Stimulated activated CD8-positive, alpha-beta memory T cell treated with anti-CD3 and anti-CD28 coated beads, Interleukin-15, amount 100 ng/mL, for 24 hours (primary cell): ENCODE measurements at places on chromosomes 5 and 9.

GRCh38 chr5:143635146-143635752 is 176.7 kb upstream of the HMHB1 start:
- no peak for DNase-seq

DNA sequence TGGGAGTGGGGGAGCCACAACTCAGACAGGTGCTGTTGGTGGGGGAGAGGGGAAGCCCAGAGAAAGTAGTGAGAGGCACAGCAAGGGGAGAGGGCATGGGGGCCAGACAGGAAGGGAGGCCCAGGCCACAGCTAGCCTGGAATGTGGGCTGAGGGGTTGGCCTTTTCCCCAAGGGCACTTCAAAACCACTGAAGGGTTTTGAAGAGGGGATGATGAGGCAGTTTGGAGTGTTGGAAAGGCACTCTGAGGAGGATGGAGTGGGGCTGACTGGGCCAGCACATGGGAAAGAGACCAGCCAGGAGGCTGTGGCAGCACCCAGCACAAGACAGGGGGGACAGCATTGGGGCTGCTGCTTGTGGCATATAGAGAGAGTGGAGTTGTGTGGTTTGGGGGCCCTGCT is 3.8 kb downstream of the PSD2 start:
- no peak for DNase-seq

DNA sequence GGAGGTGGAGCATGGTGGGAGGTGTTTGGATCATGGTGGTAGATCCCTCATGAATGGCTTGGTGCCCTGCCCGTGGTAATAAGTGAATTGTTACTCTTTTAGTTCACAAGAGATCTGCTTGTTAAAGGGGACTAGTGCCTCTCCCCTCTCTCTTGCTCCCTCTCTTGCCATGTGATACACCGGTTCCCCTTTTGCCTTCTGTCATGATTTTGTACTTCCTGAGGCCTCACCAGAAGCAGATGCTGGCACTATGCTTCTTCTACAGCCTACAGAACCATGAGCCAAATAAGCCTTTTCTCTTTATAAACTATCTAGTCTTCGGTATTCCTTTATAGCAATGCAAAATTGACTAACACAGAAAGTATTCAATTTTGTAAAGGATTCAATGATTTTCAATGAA is 817.1 kb downstream of the TLR4 start:
- no peak for DNase-seq

DNA sequence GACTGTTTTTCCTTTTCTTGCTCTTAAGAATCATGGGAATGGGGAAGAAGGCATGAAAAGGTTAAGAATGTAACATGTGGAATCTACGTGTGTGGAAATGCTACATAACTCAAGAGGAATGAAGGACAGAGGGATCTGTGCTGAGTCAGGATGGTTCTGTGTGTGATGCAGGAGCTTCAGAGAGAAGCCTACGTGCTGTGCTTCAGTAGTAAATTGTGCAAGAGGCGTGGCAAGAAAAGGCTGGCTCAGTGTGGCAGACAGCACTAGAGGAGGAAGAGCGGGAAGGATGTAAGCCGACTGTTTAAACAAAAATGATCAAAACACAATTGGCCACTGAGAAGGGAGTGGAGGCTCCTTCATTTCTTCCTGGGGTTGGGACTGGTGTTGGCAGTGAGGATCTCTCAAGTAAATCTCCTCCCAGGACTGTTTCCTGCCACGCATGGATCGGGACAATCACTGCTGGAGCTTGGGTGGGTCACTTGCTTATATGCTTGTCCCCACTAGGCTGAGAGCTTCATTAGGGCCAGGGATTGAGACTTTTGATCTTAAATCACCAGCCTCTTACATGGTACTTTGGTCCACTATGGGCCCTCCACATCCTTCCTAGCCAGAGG is 59.4 kb upstream of the BASP1 start:
- DNase-seq: no peak

DNA sequence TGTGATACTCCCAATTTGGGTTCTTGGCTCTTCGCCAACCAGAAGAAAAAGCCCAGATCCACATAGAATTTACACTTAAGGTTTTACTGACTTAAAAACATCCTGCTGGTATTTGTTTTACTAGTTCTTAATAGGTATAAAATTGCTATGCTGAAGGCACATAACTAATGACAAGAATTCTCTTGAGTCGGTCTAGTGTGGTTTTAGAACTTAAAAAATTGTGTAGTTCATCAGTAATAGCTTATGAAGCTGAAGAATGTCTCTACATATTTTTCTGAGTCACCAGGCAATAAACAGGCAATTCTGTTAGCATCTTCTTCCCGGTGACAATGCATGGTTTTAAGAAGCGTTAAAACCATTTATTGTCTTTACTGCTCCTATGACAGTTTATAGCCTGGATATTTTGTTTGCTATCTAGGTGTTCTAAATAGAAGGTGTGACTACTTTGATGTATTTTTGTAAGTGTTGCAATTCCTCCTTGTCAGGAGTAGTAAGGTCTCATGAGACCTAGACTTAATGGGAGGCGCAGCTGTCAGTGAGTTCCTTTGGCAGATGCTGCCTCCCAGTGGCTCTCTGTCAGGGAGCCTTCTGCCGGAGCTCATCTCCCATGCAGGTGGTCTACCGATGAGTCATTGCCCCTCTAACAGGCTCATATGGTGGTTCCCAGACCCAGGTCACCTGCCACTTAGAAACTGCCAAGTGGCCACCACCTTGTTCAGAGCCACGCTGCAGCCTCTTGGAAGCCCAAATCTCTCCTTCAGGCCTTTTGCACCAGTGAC is 173.8 kb downstream of the MAST4 start:
- DNase-seq: no peak

- no peak for DNase-seq
Measured at GRCh38 chr9:81741103-81741502, 51.8 kb upstream of the TLE1 start.

DNA sequence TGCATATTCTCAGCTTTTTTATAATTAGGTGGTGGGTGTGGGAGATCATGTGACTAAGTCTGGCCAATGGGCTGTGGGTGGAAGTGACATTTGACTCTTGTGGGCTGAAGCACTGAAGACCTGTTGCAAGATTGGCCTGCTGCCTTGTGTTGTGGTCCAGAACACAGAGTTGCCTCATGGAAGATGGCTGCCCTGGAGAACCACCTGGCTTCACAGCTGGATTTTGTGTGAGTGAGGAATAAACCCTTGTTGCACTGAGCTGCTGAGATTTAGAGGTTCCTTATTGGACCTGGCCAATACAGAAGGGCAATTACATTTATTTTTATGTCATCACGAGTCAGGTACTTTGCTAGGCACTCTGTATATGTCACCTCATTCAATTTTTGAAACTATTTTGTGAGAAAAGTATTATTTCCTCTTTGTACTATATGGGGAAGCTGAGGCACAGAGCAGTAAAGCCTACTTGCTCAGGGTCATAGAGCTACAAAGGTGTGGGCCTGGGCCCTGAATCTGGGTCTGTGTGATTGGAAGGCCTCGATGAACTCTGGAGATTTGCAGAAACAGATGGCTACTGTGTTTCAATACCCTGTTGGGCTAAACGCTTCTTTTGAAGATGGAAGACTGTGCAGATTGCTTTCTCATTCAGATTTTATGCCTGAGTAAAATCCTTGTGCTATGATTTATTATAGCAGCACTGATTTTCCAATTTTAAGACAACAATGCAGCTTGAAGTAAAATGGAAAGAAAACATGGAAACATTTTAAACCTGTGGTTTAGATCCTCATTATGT is 71.2 kb upstream of the TBC1D2 start:
- no peak for DNase-seq

GRCh38 chr5:152144030-152144429 is 219.4 kb upstream of the GLRA1 start:
- no peak for DNase-seq

GRCh38 chr5:76695346-76695745 is 20.6 kb upstream of the F2R start:
- DNase-seq: no peak

- DNase-seq: no peak
Measured at GRCh38 chr5:124748687-124749594, 2.5 kb upstream of the ZNF608 start.

DNA sequence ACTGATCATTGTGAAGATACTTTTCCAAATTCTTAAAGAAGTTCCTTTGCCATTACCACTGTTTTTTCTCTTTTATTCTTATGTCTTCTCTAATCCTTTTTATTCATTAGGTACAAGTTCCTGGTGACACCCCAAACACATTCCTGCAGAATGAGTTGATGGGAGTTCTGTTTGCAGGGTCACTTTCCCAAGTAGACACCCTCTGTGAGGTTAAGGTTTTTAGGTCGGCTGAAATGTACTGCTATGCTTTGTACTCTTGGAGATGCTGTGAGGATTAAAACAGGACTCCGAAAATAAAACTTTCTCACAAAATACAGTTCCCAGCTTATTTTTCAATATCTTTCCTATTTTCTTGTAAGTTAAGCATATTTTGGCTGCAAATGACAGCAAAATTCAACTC is 143.3 kb upstream of the TLE4 start:
- DNase-seq: no peak

DNA sequence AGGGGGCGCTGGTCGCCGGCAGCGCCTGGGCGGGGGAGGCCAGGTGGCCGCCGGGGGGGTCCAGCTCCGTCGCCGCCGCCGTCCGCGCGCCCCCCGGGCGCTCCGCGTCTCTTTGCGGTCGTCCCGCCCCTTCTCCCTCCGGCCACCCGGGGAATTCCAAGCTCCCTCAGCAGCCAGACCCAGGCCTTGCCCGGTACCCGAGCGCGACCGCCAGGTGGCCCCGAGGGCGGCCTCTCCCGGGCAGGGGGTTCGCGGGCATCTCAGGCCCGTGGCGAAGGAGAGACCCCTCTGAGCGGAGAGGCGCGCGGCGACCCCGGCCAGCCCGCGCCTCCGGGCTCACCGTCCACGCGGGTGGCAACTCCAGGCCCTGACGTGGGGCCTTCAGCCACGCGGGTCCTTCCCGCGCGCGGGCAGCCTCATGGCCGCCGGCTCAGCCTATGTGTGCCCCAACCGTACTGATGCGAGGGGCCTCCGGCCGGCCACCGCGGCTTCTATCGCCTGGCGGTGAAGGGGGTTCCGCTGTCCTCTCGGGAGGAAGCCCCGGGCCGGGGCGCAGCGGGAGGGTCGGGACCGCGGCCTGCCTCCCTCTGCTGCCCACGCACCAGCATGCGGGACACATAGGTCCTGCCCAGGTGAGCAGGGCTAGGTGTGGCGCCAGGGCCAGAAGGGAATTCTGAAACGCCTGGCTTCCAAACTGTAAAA is 529 bp upstream of the NRARP start:
- DNase-seq: no peak

- no peak for DNase-seq
Measured at GRCh38 chr9:108618906-108619550, 236.8 kb downstream of the ACTL7B start.

GRCh38 chr5:56326116-56326515 is 93.0 kb upstream of the ANKRD55 start:
- DNase-seq: no peak

GRCh38 chr5:102700916-102701315 is 54.2 kb upstream of the PAM start:
- no peak for DNase-seq

- DNase-seq: no peak
Measured at GRCh38 chr5:169100735-169101075, 200.2 kb downstream of the SLIT3 start.

DNA sequence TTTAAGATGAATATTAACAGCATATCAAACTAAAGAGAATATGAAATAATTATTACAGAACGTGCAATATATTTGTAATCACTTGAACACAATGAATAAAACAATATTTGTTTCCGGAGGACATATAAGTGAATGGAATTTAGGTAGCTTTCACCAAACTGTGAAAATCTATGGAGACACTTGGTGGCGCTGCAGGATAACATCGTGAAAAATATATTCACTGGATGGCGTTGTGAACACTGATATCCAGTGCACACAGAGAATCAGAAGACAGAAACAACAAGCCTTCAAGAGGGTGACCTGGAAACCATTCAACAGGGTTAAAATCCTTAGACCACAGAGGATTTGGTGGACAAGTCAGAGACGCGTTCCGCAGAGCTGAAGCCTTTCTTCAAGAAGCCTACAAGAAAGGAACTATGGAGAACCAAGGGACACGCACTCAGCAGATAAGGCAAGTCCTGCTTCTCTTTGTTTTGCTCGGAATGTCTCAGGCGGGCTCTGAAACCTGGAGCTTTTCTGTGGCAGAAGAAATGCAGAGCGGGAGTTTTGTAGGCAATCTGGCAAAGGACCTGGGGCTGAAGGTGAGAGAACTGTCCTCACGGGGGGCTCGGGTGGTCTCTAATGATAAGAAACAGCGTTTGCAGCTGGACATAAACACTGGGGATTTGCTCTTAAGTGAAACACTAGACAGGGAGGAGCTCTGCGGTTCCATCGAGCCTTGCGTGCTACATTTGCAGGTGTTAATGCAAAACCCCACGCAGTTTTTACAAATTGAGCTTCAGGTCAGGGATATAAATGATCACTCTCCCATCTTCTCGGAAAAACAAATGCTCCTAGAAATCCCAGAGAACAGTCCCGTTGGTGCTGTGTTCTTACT is at the start of gene PCDHB11:
PCDHB11 (plus strand) TSS at position 269 of the 877 bp plus-strand sequence; CDS start at position 417, 148 bp downstream.
- no peak for DNase-seq

- DNase-seq: no peak
Measured at GRCh38 chr9:117656002-117656401, 48.2 kb upstream of the TLR4 start.

- DNase-seq: no peak
Measured at GRCh38 chr5:10333154-10334006, 20.1 kb upstream of the MARCHF6 start.

- no peak for DNase-seq
Measured at GRCh38 chr5:157387041-157387563, 72.9 kb upstream of the NIPAL4 start.

DNA sequence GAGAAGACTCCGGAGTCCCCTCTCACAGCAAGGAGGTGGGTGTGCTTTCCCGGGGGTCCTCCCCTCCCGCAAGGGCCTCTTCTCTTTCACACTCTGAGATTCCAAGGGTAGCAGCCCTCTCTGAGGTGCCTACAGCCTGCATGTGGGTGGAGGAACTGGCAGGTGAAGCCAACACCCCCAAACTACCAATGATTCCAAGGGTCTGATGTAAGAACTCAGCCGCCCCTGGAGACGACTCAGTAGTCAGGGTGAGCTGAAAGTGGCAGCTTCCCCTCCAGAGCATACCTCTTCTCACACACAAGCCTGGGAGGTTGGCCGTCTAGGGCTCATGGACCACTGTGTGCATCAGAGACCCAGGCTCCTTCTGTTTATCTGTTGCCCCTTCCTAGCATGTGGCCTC is 66.1 kb downstream of the TSPAN17 start:
- DNase-seq: no peak

- DNase-seq: no peak
Measured at GRCh38 chr5:132830436-132831094, at the start of gene SHROOM1. SHROOM1 (minus strand) TSS chr5:132830647; CDS start chr5:132826140, 4,507 bp downstream.

DNA sequence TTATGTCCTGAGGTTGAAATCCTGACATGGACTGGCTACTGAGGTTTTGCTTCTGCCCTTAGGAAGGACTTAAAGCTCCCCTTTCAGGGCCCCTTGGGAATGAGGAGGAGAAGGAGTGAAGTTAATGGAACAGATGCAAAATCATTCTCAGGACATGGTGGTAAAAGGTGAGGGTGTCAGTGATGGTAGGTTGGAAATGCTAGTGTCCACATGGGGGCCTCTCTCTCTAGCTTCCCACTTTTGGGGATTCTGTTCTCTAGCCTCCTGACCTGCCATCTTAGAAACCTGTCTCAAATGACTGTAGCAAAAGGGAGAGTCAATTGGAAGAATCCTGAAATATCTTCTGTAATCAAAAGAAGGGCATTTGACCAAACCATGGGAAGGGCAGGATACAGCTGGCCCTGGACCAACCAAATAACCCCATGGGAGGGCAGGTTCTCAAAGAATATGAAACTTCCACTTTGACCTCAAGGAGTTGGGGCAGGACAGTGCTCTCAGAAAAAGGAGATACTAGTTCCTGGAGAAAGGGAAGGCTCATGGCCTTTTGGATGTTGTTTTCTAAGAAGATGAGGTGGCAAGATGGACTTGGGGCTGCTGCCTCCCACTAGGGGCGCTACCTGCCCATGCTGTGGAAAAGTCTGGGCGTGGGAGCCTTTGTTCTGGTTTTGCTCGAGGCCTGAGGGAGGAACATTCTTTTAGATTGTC is 21.2 kb upstream of the MLANA start:
- DNase-seq: no peak
